Fibroblast of skin of scalp (primary cell): ENCODE measurements at places on chromosomes 7 and 10.

DNA sequence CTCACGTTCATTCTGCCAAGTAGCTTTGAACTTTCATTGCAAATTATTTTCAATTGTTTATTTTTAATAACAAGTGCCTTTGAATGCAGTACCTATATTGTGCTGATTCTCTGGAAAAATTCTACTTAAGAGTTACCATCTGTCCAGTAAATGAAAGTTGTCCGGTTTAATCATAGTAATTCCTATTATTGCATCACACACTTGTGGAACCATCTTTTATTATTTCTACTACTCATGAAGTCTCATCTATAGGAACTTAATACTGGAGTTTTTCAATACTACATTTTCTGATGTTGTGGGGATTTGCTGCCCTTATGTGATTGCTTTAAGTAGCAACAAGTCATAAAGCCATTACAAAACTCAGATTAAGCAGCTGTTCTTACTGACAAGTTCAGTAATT is 16.5 kb upstream of the SKAP2 start:
- DNase-seq, result no peak

GRCh38 chr10:87723500-87723899 is 63.8 kb downstream of the PAPSS2 start:
- DNase-seq, result no peak

DNA sequence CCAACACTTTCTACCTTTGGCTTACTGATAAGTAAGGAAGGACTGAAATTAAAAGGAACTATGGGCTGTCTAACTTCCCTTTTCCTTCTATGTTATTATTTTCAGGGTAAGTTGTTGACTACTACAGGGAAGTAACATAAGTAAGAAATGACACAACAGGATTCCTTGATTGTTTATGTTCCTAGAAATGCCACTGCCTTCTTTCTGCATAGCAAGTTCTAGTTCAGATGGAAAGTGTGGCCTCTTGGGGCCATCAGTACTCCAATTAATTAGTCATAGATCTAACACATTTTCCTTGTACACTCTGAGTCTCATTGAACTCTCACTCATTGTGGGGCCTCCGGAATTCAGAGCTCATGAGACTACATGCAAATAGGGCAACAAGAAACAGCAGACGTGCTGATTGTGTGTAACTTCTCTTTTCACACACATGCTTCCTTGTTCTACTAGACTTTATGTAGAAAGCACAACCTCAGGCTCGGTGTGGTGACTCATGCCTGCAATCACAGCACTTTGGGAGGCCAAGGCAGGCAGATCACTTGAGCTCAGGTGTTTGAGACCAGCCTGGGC is 35.3 kb upstream of the HIBADH start:
- peak; percentile 20 for DNase-seq

DNA sequence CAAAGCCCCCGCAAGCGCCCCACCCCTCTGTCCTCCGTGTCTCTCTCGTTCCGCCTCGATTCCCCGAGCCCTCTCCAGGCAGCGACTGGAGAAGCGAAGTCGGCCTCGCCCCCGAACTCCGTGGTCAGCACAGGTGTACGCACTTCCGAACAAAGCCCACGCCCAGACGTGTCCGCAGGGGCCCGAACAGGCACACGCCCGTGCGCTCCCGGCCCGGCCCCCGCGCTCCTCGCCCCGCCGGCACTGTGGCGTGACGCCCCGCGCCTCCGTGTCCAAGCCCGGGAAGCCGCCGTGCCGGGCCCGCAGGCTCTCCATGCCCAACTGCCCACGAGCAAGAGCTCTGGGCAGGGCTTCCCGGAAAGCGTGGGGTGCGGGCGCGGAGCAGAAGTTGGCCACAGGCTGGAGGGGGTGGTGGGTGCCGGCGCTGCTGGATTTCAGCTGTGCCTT is 662 bp downstream of the NRCAM start:
- DNase-seq, result no peak

DNA sequence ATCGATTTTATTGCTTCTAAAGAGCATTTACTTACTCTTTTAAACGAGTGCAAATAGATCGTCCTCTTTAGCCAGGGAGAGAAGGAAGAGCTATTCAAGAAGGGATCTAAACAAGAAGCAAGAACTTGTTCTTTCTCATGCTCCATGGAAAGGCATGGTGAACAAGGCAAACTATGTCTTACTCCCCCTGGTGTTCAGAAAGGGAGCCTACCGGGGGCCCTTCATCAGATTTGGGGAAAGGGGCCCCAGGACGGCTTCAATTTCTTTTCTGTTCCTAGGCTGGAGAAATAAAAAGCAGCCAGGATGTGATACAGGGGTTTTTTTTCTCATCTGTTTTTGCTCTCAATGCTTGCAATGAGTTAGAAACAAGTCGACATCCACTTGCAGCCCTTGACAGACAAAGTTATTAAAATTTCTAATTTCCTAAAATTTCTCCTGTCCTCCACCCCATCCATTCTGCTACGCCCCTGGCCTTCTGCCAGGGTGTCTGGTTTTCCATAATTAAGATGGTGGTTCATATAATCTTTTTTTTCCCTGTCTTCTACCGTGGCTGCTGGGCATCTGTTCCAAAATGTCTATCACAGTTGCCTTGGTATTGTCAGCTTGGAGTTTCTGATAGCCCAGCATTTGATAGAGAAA is 214.4 kb downstream of the CREB5 start:
- DNase-seq, result peak; percentile 52

DNA sequence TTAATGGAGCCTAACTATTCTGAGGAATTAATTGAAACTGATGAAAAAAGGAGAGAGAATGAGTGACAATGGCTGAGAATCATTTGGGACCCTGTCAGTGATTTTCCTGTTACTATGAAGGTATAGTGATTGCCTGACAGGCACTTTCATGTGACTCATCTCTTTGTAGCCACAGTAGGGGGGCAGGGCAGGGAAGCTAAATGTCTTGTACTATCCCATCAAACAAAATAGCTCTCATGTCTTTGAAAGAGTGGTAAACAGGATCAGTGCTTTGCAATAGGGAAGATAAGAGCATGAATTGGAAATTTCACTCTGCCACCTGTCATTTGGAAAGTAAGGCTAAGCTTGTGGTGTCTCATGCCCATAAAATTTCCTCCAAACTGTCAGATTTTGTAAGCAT is 94.5 kb upstream of the GSDME start:
- DNase-seq, result peak; percentile 40

DNA sequence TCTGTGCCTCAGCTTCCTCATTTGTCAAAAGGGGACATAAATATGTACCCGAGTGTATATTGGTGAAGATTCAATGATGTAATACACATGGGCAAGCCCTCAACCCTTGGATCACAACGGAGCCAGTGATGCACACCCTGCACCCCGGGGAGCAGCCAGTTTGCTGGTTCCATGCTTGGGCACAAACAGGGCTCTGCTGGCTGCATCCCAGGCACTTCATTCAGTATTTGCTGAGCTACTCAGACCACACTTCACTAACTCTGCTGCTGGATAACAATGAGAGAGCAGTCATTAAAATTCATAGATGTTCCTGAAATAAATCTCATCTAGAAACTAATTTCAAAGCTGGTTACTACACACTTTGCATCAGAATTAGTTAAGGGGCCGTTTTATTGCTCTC is 72.0 kb downstream of the SCRN1 start:
- no peak for DNase-seq

DNA sequence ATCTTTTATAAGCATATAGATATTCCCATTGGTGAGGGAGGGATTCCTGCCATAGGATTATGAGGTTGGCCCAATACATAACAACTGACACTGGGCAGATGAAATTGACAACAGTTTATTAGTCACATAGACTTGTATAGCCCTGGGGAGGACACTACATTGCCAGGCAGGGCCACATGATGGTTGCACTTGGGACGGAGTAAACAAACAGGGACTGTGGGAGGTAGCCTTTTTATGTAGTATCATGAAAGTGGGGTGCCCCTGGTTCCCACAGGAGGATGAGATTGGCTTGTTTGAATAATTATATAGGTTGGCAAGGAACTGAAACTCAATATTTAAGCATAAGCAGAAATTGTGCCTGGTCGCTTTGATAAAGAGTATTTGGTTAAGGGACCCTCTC is 23.5 kb downstream of the TRIM24 start:
- no peak for DNase-seq

DNA sequence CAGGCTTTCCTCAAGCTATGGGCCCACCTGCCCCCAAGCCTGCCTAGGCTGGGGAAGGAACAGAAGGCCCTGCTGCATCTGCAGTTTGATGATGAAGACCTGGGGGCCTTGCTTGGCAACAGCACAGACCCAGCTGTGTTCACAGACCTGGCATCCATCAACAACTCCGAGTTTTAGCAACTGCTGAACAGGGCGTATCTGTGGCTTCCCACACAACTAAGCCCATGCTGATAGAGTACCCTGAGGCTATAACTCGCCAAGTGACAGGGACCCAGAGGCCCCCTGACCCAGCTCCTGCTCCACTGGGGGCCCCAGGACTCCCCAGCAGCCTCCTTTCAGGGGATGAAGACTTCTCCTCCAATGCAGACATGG is 36.3 kb downstream of the CADPS2 start:
- DNase-seq, result no peak

DNA sequence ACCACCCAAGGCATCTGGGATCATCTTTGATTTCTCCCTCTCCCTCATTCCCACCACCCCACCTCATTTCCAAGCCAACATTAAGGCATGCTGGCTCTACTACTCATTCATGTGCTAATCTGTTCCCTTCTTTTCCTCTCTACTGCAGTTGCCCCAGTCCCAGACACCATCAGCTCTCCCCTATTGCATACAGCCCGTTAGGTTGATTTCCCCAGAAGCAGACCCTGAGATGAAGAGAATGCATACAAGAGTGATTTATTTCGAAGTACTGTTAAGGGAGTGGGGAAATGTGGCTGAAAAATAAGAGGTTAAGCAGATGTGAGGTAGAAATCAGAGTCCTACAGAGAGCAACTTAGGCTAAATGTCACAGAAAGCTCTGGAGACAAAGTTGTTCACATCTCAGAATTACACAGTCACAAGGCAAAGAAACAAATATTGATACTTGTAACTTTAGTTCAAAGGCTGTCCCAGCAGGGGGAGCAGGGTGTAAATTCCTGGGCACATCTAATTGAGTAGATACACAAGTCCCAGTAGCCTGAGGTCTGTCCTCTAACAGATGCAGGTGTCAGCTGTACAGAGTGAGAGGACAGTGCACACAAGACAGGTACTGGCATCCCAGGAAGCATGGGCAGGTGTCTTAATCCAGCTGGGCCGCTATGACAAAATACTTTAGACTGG is 20.9 kb downstream of the AKR1D1 start:
- no peak for DNase-seq

GRCh38 chr10:75181073-75181472 is 29.5 kb upstream of the VDAC2 start:
- no peak for DNase-seq

DNA sequence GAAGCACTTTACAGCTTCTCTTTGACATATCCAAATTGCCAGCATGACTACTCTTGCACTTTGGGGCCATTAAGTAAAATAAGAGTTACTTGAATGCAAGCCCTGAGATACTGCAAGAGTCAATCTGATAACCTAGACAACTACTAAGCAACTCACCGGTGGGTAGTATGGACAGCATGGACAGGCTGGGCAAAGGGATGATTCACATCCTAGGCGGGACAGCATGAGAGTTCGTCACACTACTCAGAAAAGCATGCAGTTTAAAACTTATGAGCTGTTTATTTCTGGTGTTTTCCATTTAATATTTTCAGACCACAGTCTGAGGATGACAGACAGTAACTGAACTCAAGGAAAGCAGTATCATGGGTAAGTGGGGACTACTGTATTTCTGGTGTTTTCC is 84.0 kb downstream of the ORC5 start:
- peak; percentile 4 for DNase-seq

DNA sequence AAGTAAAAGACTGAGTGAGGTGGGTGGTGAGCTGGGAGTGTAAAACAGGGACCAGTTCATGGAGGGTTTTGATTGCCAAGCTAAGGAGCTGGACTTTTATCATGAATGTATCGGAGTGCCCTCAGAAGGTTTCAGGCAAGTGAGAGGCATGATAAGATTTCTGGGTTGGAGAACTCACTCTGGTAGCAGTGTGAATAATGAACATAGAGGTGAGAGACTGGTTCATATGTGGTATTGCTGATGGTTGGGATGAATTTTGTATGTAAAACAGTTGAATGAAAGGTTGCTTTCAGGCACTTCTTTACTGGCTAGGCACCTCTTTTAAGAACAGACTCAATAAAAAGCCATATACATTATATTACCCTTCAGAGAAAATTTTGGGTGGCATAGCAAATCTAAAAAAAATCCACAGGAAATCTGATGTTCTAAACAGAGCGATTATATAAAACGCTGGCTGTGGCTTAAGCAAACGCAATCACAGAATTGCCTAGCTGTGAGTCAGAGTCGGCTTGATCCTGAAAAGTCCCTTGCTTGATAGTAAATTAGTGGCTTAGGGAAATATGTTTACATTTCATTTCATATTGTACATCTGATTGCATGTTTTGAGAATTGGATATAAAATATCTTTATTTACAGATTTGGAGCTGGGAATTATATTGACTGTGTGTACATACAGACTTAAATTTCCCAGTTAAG is 92.9 kb upstream of the HDAC9 start:
- DNase-seq, result peak; percentile 69

DNA sequence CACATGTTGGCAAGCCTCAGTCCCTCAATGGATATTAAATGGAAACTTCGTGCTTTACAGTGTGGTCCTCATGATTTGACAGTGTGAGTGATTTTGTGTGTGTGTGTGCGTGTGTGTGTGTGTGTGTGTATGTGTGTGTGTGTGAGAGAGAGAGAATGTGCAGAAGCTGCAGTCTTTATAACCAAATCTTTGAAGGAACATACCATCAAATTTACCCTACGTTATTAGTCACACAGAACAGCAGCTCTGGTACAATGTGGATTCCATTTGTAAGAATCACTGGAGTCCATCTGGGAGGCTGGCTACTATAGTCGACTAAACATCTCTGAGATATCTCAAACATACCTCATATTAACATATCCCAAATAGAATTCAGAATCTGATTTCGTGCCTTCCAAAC is 928.0 kb upstream of the POT1 start:
- peak; percentile 71 for DNase-seq

DNA sequence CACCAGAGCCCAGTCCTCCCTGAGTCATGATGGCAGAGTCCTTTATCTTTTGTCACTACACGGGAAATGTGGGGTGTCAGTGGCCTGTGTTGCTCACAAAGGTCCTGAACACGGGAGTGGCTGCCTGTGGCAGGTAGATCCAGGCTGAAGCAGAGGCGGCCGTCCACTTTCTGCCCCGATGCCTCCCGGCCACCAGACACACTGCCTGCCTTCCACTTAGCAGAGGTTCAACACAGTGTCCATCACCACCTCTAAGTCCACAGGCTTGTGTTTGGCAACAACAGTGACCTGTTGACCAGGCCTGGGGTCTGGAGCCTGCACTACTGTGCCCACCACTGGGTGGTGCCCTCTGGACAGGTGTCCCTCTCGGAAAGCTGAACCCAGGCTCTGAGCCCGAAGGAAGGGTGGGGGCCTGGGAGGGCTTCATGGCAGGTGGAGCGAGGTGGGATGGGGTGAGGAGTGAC is 49.9 kb upstream of the CAMK2B start:
- no peak for DNase-seq
